ENCODE measurements at places on chromosomes 13 and 19.

- DNase-seq: no peak
Observed at GRCh38 chr19:1811942-1812425, at the start of gene ATP8B3. Gene ATP8B3 (minus strand): TSS chr19:1812276. CDS start chr19:1811736, 540 bp downstream.

- no peak for DNase-seq
Observed at GRCh38 chr19:4816202-4816949, 15.1 kb downstream of the TICAM1 start.

DNA sequence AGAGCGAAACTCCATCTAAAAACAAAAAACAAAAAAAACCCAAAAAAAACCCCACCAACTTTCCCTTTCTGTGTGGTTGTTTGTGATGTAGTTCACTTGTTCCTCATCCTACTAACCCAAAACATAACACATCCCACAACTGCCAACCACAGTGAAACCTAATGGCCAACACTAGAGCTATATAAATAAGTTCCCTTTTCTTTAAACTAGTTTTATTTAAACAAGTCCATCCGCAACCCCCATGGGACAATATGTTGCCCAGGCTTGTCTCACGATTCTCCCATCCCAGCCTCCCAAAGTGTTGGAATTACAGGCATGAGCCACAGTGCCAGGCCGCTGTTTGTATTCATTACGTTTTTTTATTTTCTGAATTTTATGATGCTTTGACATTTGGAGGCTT, 71.2 kb upstream of the ADGRE5 start:
- no peak for DNase-seq

- DNase-seq: no peak
Observed at GRCh38 chr13:62510906-62511655, 1095.4 kb upstream of the PCDH20 start.

GRCh38 chr19:51047031-51047335, 12.2 kb upstream of the KLK12 start:
- DNase-seq: no peak

DNA sequence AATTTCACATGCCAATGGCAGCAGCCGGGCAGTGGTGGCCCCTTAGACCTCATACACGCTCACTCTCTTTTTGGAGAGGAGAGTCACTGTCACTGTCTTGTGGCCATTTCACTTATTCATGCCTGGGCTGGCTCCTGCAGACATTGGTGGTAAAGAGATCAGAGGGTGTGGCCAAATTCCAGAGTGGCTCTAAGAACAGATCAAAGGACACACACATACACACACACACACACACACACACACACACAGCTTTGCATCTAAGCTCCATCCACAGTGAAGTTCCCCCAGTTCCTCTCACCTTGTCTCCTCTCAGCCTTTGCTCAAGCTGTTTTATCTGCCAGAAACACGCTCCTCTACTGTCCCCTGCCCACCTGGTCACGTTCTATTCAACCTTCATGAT, 46.5 kb upstream of the KPNA3 start:
- DNase-seq: no peak

DNA sequence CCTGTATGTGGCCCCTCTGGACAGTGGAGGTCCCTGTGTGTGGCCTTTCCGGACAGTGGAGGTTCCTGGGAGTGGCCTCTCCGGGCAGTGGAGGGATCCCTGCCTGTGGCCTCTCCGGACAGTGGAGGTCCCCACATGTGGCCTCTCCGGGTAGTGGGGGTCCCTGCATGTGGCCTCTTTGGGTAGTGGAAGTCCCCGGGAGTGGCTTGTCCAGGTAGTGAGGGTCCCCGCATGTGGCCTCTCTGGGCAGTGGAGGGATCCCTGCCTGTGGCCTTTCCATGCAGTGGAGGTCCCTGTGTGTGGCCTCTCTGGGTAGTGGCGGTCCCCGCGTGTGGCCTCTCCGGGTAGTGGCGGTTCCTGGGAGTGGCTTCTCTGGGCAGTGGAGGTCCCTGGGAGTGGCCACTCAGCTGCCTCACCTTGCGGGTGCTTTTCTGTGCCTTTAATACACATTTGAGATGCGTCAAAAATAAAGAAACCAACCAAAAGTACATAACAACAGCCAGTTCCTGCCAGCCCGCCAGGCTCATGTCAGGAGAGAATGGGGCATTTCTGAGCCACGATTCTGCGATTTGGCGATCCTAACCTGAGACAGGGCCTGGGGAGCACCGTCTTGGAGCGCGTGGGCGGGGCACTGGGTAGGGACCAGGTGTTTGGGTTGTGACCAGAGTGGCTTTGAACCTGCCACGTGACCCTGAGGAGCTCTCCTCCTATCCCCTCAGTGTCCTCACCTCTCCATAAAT, 194.7 kb downstream of the ZNF536 start:
- DNase-seq: no peak

GRCh38 chr13:37069597-37070103, 10.2 kb upstream of the SUPT20H start:
- DNase-seq: no peak

DNA sequence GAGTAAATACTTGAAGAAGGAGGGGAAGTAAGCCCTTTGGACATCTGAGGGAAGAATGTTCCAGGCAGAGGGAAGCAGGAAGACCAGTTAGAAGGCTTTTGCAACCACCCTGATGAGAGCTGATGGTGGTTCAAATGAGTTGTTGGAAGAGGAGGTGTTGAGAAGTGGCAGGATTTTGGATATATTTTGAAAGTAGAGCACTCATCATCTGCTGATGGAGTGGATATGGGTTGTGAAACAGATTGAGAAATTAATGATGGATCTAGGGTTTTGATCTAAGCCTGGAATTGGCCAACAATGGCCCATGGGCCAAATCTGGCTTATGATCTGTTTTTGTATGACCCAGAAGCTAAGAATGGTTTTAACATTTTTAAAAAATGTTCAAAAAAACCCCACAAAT, 230.7 kb downstream of the NDFIP2 start:
- peak; percentile 59 for DNase-seq

All from fibroblast of mammary gland (primary cell).